T-cell (primary cell): ENCODE measurements at places on chromosomes 5 and 9.

- H3K27me3 ChIP-seq, result no peaks in the 10 kb centered on the region
- no peaks in the 10 kb centered on the region for H3K4me1 ChIP-seq
- no peak for DNase-seq
Measured at GRCh38 chr5:128667751-128668150, 129.7 kb upstream of the FBN2 start.

- H3K4me3 ChIP-seq, result no peak overlapping the region
- peak; percentile 65 for DNase-seq
- peaks cover 27% of the 10 kb centered on the region for H3K36me3 ChIP-seq
- no peaks in the 10 kb centered on the region for H3K27me3 ChIP-seq
- H3K4me1 ChIP-seq, result peaks cover 18% of the 10 kb centered on the region
Measured at GRCh38 chr5:151078490-151079262, 2.2 kb downstream of the TNIP1 start.

DNA sequence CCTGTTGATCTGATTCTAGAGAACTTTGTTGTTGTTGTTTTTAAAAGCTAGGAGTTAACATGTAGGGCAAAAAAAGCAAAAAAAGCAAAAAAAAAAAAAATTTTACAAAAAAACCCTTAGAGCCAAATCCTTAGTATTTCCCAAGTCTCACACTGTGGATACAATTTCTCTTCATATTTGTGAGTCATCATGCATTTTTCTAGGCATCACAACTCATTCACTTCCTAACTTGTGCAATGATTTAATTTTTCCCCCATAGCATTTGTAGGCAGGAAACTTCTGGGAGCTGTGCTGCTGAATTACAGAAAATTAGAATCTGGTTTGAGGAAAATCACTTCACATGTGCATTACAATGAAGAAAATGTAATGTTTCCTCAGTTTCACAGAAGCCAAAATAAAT lies 91.9 kb downstream of the MARCHF3 start:
- H3K27me3 ChIP-seq, result no peaks in the 10 kb centered on the region
- no peak overlapping the region for H3K4me3 ChIP-seq
- no peaks in the 10 kb centered on the region for H3K36me3 ChIP-seq
- H3K27ac ChIP-seq, result no peak overlapping the region
- H3K4me1 ChIP-seq, result no peaks in the 10 kb centered on the region
- no peak for DNase-seq

- H3K4me3 ChIP-seq, result no peak overlapping the region
- H3K27ac ChIP-seq, result no peak overlapping the region
- H3K27me3 ChIP-seq, result peaks cover 5% of the 10 kb centered on the region
- no peaks in the 10 kb centered on the region for H3K36me3 ChIP-seq
Measured at GRCh38 chr9:37611961-37612360, 19.6 kb upstream of the TOMM5 start.

GRCh38 chr9:19162956-19163355 lies 35.7 kb upstream of the PLIN2 start:
- no peak overlapping the region for H3K4me3 ChIP-seq
- DNase-seq, result no peak
- H3K27me3 ChIP-seq, result no peaks in the 10 kb centered on the region
- H3K4me1 ChIP-seq, result peaks cover 16% of the 10 kb centered on the region
- H3K27ac ChIP-seq, result no peak overlapping the region

- H3K27me3 ChIP-seq, result no peaks in the 10 kb centered on the region
- H3K4me3 ChIP-seq, result no peak overlapping the region
- no peak for DNase-seq
- no peak overlapping the region for H3K27ac ChIP-seq
Measured at GRCh38 chr5:151110122-151110681, 29.4 kb upstream of the TNIP1 start.

- peaks cover 26% of the 10 kb centered on the region for H3K27me3 ChIP-seq
- peaks cover 17% of the 10 kb centered on the region for H3K4me1 ChIP-seq
- H3K27ac ChIP-seq, result no peak within 1 kb of the TSS
- H3K4me3 ChIP-seq, result peak within 1 kb of the TSS; percentile 71
Measured at GRCh38 chr9:121267689-121268597, at the start of gene GSN. TSS of gene GSN (plus strand) at chr9:121268162. CDS start at chr9:121301972, 33,810 bp downstream.

DNA sequence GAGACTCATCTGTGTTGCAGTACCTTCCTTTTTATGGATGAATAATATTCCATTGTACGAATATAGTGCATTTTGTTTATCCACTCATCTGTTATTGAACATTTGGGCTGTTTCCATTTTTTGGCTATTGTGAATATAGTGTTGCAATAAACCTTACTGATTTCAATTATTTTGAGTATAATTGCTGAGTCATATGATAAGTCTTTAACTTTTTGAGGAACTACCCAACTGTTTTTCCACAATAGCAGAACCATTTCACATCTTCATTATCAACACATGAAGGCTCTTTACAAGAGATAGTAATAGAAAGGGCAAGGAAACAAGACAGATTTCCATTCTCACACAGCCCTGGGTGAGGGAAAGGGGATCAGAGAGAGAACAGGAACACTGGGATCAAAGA lies 329.2 kb downstream of the RAB3C start:
- no peak for DNase-seq
- no peak overlapping the region for H3K27ac ChIP-seq
- H3K36me3 ChIP-seq, result no peaks in the 10 kb centered on the region
- H3K4me3 ChIP-seq, result no peak overlapping the region
- H3K27me3 ChIP-seq, result peaks cover 9% of the 10 kb centered on the region

DNA sequence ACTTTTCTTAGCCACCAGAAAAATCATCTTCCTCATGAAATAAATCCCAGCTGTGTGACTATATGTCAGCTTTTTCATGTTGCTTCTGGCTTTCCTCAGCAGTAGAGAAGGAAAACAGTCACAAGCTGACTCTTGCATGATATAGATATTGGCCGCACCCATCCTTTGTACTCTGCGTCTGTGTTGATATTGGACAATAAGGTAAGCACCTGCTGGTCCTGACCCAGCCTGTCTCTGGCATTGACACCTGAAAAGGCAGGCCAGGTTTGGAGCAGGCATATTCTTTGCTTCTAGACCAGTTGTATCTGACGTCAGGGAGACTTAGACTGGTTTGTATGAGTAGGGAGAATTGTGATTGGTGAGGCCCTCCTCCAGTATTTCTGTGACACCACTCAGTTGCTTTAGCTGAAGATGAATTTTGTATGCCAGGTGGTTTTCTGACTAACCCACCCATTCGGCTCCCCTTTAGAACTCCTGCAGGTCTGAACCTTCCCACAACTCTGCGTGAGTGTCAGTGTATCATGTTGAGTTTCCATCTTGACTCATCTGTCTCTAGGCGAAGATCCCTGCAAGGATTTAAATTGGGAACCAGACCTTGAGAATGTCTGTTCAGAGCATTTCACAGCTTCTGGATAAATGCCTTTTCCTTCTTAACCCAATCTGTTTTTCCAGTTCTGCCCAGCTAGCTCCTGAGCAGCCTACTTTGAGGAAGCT lies 151.2 kb upstream of the RUSC2 start:
- H3K4me3 ChIP-seq, result no peak overlapping the region
- no peak overlapping the region for H3K27ac ChIP-seq
- H3K36me3 ChIP-seq, result no peaks in the 10 kb centered on the region

GRCh38 chr9:95793924-95794828 lies 81.3 kb upstream of the ERCC6L2 start:
- no peak overlapping the region for H3K4me3 ChIP-seq
- no peak overlapping the region for H3K27ac ChIP-seq
- H3K4me1 ChIP-seq, result no peaks in the 10 kb centered on the region
- no peaks in the 10 kb centered on the region for H3K27me3 ChIP-seq

DNA sequence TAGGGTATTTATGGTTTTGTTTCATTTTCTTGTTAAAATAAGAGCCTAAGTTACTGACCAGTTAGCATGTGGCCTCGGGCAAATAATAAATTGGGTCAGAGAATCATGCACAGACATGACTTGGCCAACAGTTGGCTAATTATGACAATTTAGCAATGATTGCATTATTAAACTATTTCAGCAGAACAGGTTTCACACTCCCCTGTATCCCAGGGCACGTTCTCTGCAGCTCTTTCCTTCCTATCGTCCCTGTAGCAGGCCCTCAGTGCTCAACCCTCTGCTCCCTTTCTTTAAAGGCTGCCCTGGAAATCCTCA lies 167.9 kb downstream of the TSSK1B start:
- H3K27ac ChIP-seq, result no peak overlapping the region
- no peaks in the 10 kb centered on the region for H3K27me3 ChIP-seq
- no peaks in the 10 kb centered on the region for H3K36me3 ChIP-seq
- no peak for DNase-seq

DNA sequence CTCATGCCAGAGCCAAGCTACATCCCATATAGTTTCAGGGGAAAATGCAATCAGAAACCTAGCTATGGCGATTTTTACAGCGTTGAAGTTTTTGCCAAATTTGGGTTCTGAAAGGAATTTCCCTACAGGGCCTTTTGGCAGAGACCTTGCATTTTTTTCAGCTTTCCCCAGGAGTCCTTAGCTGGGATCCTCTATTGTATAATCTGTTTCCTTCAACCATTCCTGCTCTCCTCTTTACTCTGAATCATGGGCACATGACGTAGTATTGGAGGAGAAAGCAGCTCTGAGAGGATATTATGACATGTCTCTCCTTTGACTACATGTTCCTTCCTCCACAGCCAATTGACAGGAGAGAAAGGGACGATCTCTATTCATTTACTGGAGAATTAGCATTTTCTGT lies 118.5 kb upstream of the ERCC6L2 start:
- no peak for DNase-seq
- no peak overlapping the region for H3K4me3 ChIP-seq
- peaks cover 5% of the 10 kb centered on the region for H3K4me1 ChIP-seq

- H3K4me3 ChIP-seq, result no peak overlapping the region
- H3K4me1 ChIP-seq, result no peaks in the 10 kb centered on the region
- H3K27ac ChIP-seq, result no peak overlapping the region
- DNase-seq, result no peak
- no peaks in the 10 kb centered on the region for H3K27me3 ChIP-seq
- no peaks in the 10 kb centered on the region for H3K36me3 ChIP-seq
Measured at GRCh38 chr5:32512926-32513325, 68.4 kb upstream of the ZFR start.

DNA sequence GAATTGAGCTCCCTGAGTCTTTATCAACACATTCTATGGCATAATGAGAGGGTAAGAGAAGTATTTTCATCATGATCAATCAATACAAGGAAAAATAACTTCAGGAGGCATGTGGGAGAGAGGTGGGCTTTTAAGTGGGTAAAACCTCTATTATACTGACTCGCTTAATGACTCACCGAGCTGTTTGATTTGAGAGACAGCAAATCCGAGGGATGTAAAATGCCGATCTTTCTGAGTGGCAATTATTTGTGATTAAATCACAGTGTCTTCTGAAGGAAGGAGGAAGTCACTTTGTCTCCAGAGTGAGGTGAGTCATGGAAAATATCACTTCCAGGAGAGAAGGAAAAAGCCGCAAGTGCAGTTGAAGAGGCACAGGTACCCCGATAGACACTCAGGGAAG lies 320.4 kb downstream of the DRD1 start:
- no peak overlapping the region for H3K4me3 ChIP-seq
- no peaks in the 10 kb centered on the region for H3K27me3 ChIP-seq
- H3K36me3 ChIP-seq, result no peaks in the 10 kb centered on the region

- no peak overlapping the region for H3K4me3 ChIP-seq
- H3K4me1 ChIP-seq, result no peaks in the 10 kb centered on the region
- H3K36me3 ChIP-seq, result no peaks in the 10 kb centered on the region
- no peak for DNase-seq
Measured at GRCh38 chr9:14661421-14662059, 31.7 kb downstream of the ZDHHC21 start.

- peaks cover 4% of the 10 kb centered on the region for H3K36me3 ChIP-seq
- H3K4me1 ChIP-seq, result peaks cover 7% of the 10 kb centered on the region
- H3K27me3 ChIP-seq, result no peaks in the 10 kb centered on the region
- H3K27ac ChIP-seq, result no peak overlapping the region
Measured at GRCh38 chr9:37184905-37185867, 64.8 kb downstream of the ZCCHC7 start.

GRCh38 chr9:125886365-125886764 lies 139.2 kb downstream of the PBX3 start:
- no peak overlapping the region for H3K4me3 ChIP-seq
- peaks cover 3% of the 10 kb centered on the region for H3K4me1 ChIP-seq
- H3K36me3 ChIP-seq, result no peaks in the 10 kb centered on the region
- H3K27me3 ChIP-seq, result peaks cover 10% of the 10 kb centered on the region
- DNase-seq, result no peak

DNA sequence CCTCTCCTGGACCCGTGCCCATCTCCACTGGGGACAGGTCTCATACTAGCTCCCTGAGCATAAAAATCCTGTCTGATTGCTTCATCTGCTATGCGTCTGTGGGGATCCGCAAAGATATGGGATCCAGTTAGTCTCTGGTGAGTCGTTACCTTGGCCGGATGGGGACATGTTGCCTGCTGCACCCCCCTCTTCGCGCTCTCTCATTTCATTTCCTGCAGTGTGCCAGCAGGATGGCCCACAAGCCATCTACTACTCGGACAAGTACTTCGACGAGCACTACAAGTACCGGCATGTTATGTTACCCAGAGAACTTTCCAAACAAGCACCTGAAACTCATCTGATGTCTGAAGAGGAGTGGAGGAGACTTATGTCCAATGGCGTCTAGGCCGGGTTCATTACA lies 17.0 kb upstream of the CEP78 start:
- no peak overlapping the region for H3K27ac ChIP-seq
- no peak overlapping the region for H3K4me3 ChIP-seq
- no peaks in the 10 kb centered on the region for H3K36me3 ChIP-seq
- H3K4me1 ChIP-seq, result no peaks in the 10 kb centered on the region
- no peak for DNase-seq
- H3K27me3 ChIP-seq, result no peaks in the 10 kb centered on the region

- no peaks in the 10 kb centered on the region for H3K4me1 ChIP-seq
- H3K4me3 ChIP-seq, result no peak overlapping the region
- H3K27me3 ChIP-seq, result peaks cover 14% of the 10 kb centered on the region
- no peak overlapping the region for H3K27ac ChIP-seq
- no peaks in the 10 kb centered on the region for H3K36me3 ChIP-seq
- DNase-seq, result no peak
Measured at GRCh38 chr5:135710045-135710675, 124.3 kb upstream of the SLC25A48 start.

GRCh38 chr9:128420651-128421481 lies at the start of gene CERCAM:
TSS of gene CERCAM (plus strand) at chr9:128420857. CDS start at chr9:128420878, 21 bp downstream.
- H3K27me3 ChIP-seq, result peaks cover 6% of the 10 kb centered on the region
- no peaks in the 10 kb centered on the region for H3K36me3 ChIP-seq
- no peak within 1 kb of the TSS for H3K27ac ChIP-seq
- DNase-seq, result no peak
